ENCODE measurements at places on chromosomes 7 and 10.

DNA sequence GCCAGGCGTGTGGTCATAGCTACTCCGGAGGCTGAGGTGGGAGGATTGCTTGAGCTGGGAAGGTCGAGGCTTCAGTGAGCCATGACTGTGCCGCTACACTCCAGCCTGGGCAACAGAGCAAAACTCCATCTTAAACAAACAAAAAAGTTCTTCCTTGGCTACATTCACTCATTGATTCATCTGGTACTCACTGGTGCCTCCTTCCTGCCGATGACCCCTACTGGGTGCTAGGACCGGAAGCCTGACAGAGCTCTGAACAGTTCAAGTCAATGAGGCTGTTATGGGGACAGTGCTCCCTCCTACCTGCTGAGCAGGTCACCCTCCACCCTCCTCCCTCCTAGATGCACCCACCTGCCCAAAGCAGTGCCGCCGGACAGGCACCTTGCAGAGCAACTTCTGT lies 4.9 kb downstream of the PCOLCE start:
- DNase-seq, result no peak

DNA sequence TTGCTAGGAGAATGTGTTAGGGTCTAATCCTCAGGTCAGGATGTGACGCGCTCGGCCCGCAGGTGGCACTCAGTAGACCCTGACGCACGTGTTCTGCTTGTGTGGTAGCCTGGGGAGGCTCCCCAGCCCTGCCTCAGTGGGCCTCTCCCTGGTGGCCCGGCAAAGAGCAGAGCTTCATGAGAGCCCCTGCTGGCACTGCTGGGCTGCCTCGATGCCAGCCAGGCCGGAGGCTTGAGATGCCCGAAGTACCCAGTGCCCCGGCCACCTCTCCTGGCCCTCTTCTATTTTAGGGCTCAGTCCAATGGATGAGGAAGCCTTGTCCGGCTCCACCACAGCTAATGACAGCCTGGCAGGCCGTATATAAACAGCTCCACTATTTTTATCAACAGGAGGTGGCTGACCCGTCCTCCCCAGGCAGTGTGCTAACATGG lies 42.0 kb downstream of the PRF1 start:
- no peak for DNase-seq

DNA sequence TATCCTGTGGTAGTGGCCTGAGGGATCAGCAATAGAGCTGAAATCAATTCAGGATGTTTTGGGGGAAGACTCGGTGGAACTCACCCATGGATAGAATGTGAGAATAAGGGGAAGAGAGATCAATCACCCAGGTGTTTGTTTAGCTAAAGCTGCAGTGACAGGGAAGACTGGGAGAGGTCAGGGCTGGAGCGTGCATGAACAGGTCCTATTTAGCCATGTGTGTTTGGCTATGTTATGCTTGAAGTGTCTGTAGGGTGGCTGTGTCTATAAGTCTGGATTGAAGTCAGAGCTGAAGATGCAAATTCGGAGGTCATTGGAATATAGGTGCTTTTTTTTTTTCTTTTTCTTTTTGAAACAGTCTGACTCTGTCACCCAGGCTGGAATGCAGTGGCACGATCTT lies 4.6 kb downstream of the ATP6V1F start:
- no peak for DNase-seq

DNA sequence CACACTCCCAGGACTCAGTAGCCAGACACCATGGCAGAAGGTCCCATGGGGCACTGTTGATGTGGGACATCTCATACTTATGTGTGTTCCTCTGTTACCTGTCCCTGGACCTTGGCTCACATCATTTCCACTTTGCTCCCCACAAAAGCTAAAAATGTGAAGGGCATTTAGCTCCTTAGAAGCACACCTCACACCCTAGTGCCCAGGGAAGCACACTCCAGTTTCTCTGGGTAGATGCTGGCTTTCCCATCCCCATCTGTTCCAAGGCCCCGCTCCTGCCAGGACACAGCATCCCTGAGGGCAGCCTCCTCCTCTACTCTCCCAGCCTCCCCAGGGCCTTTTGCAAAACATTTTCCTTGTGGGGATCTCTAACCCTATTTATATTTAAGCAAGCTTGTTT lies 572.4 kb upstream of the MGMT start:
- DNase-seq, result no peak

- no peak for DNase-seq
These were observed 4.7 kb downstream of the CLCN1 start for GRCh38 chr7:143320620-143321019.

DNA sequence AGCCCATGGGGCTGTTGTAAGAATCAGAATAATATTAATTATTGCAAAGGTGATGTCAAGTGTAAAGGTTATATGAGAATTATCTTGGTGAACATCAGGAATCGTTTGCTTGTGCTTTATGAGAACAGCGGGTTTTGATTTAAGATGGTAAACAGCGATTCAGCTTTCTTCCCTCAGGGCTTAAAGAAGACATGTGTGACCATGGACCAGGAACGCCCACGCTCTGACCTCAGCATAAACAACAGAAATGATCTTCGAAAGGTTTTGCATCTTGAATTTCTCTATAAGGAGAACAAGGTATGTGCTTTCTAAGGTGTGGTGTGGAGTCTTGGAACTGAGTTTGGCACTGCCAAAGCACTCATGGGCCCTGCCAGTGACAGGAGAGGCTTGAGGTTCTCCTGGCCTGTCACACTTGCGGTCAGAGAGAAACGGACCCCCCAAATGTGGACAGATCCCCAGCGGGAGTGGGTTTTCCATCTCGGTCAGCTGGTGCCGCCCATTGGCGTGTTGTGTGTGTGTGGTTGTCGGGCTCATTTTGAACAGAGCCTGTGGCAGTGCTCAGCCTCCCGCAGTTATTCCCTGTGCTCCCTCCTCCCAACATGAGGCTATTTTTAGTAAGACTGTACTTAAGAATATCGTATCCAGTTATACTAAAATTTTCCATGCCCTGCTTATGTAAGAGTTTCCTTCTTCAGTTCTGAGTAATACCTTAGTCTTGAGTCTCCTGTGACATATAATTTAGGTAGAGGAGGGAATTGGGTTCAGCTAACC lies 7.2 kb downstream of the MINDY4 start:
- no peak for DNase-seq

DNA sequence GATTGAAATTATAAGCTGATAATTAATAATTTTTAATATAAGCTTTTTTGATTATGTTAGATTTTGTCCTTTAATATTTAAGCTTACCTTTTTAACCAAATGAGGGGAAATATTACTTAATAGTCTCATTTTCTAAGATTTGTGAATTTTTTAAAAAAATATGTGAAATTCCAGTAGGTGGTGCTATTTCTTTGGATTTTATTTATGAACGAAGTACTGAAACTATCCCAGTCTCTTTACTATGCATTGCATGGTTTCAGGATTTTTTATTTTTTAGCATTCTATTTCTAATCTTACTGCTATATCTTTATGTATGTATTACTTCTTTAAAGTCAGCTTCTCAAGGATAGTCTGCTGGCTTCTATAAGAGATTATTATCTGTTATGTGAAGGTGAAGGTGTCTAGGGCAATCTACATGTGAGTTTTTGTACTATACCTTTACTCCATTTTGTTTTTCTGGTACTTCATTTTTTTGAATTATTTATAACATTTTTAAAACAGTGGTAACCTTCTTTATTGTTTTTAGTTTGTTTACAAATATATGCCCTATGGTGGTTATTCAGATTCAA lies 78.3 kb downstream of the ATRNL1 start:
- peak; percentile 14 for DNase-seq

GRCh38 chr7:75711656-75712514 lies 26.9 kb downstream of the HIP1 start:
- peak; percentile 55 for DNase-seq

DNA sequence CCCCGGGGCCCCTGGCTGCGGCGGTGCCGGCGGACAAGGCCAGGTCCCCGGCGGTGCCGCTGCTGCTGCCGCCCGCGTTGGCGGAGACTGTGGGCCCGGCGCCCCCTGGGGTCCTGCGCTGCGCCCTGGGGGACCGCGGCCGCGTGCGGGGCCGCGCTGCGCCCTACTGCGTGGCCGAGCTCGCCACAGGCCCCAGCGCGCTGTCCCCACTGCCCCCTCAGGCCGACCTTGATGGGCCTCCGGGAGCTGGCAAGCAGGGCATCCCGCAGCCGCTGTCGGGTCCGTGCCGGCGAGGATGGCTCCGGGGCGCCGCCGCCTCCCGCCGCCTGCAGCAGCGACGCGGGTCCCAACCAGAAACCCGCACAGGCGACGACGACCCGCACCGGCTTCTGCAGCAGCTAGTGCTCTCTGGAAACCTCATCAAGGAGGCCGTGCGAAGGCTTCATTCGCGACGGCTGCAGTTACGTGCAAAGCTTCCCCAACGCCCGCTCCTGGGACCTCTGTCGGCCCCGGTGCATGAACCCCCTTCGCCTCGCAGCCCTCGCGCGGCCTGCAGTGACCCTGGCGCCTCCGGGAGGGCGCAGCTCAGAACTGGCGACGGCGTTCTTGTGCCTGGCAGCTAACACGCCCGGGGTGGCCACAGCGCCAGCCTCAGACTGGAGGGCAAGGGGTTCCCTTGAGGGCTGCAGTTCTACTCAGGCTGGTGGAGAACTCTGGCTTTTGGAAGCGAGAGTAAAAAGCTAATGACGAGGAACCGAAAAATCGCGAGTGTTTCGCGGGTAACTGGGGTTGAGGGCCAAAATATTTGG lies 804 bp downstream of the FRAT1 start:
- DNase-seq, result peak; percentile 51

GRCh38 chr10:70448236-70448635 lies 6.8 kb upstream of the NODAL start:
- no peak for DNase-seq

DNA sequence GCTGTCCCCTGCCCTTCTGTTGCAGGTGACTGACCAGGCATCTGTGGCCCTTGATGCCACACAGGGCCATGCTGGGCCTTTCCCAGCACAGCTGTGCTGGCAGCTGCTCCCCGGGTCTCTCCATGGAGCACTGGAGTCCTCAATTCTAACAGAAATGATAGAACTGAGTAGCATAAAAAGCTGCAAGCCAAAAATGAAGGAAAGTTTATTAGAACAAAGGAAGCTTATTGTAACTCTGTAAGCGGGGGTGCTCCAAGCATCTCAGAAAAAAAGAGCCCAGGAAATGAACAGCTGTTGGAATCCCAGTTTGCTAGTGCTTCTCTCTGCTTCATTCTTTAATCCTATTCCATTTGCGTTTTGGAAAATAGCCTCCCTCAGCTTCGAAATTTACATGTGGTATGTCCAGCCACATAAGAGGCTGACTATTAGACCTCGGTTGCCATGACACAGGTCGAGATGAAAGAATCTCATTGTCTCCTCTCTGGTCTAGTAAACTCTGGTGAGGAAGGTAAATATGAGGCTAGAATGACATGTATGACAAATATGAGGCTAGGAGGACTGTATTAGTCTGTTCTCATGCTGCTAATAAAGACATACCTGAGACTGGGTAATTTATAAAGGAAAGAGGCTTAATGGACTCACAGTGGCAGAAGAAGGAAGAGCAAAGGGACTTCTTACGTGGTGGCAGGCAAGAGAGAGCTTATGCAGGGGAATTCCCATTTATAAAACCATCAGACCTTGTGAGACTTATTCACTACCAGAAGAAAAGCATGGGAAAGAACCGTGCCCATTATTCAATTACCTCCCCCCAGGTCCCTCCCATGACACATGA lies 23.7 kb downstream of the EPDR1 start:
- DNase-seq, result no peak

DNA sequence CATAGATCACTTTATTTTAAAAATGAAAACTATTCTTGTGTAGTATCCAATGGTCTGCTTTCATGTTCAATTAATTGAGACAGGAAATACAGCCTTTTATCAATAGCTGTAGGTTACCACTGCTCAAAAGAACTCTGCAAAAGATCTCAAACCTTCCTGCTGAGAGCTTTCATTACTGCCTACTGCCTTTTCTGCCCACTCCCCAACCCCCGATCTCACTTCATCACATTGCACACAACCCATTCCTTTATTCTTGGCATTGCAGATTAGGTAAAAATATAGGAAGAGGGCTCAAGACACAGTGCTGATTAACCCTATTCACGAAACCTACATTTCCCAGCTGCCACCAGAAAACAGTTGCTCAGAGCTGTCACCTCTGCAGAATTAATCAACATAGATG lies 171.4 kb downstream of the BTAF1 start:
- DNase-seq, result no peak

DNA sequence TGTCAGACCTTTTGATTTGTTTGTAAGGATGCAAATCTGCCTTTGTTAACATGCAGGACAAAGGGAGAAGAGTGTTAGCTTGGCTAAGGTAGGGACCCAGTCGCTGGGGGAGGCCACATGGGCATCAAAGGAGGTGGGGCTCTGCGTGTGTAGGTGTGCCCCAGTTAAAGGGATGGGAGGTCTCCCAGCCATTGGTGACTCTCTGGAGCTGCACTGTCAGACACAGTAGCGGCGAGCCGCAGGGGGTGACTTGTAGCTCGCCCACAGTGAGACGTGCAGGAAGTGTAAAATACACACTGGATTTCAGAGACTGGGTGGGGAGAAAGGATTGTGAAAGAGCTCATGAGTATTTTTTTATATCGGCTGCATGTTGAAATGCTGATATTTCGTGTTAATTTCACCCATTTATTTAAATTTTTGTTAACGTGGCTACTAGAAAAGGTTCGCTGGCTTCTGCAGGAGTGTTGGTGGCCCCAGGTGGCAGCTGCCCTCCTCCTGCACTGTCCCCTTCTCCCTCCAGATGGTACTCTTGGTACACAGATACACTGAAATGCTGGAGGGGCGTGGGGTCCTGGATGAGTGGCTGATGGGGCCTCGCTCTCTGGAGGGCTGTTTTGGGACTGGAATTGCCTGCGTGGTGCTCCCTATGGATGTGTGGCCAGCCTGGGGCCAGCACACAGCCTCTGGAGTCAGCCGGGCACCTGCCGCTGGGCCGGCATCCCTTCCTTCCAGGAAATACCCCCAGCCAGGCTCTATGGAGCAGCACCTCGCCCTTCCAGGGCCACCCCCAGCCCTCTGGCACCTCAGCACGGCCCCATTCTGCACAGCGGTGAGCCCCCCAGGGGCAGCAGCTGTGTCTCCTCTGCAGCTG lies 59.2 kb downstream of the LHPP start:
- no peak for DNase-seq

GRCh38 chr10:6386346-6386745 lies 183.6 kb downstream of the PFKFB3 start:
- DNase-seq, result no peak

DNA sequence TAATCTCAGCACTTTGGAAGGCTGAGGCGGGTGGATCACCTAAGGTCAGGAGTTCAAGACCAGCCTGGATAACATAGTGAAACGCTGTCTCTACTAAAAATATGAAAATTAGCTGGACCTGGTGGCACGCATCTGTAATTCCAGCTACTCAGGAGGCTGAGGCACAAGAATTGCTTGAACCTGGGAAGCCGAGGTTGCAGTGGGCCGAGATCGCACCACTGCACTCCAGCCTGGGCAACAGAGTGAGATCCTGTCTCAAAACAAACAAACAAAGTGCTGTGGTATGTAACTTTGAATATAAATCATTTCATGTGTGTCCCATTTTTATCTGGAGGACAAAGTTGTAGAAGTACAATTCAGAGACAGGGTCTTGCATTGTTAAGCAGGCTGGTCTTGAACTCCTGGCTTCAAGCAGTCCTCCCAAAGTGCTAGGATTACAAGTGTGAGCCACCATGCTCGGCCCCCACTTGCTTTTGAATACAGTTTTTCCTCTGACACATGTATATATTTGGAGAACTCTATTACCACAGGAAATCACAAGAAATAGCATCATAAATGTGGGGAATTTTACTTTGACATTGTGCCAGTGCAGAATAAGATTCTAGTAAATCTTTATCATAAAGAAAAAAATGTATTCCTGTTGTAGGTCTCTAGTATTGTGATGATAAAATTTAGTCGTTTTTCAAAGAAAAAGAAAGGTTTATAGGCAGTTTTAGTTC lies 32.6 kb downstream of the PTPN12 start:
- peak; percentile 57 for DNase-seq

GRCh38 chr10:32771217-32771616 lies 186.8 kb downstream of the ITGB1 start:
- no peak for DNase-seq

- no peak for DNase-seq
These were observed 494 bp upstream of the HERC4 start for GRCh38 chr10:68075550-68076004.

Data from dermis blood vessel endothelial cell (primary cell).